ENCODE measurements at places on chromosomes 5 and 9.

DNA sequence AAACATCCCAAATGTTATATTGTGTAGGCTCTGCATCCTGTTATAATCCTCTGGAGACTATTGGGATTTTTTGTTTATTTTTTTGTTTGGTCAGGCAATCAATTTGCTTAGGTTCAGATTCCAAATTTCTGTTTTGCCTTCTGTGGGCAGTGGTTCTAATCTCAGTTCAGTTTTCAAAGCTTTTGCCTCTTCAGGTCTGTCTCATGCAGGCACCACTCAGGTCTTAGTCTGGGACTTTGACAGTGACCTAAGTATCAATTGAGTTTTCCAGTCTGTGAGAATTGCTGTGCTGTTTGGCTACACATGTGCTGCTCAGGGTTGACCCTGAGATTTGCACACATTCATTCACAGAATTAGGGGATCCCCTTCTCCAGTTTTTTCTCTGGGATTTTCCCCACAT lies 14.1 kb downstream of the SNX2 start:
- DNase-seq, result no peak
- no peaks in the 10 kb centered on the region for H3K27me3 ChIP-seq
- H3K4me1 ChIP-seq, result no peaks in the 10 kb centered on the region
- no peak overlapping the region for H3K4me3 ChIP-seq

DNA sequence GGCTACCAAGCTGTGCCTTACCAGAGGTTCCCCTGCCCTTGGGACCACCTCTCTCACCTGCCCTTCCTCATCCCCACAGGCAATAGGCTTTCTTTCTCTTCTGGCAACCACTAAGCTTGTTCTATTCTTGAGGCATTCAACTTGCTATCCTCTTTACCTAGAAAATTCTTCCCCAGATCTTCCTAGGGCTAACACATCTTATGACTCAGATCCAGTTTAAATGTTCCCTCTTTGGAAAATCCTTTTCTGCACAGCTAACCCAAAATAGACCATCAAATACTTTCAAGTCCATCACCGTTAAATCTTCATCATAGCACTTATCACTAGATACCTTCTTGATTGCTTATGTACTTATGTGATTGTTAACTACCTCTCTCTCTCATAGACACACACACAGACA lies 93.7 kb downstream of the ENC1 start:
- no peak overlapping the region for H3K27ac ChIP-seq
- peaks cover 12% of the 10 kb centered on the region for H3K27me3 ChIP-seq
- no peaks in the 10 kb centered on the region for H3K4me1 ChIP-seq
- DNase-seq, result no peak

DNA sequence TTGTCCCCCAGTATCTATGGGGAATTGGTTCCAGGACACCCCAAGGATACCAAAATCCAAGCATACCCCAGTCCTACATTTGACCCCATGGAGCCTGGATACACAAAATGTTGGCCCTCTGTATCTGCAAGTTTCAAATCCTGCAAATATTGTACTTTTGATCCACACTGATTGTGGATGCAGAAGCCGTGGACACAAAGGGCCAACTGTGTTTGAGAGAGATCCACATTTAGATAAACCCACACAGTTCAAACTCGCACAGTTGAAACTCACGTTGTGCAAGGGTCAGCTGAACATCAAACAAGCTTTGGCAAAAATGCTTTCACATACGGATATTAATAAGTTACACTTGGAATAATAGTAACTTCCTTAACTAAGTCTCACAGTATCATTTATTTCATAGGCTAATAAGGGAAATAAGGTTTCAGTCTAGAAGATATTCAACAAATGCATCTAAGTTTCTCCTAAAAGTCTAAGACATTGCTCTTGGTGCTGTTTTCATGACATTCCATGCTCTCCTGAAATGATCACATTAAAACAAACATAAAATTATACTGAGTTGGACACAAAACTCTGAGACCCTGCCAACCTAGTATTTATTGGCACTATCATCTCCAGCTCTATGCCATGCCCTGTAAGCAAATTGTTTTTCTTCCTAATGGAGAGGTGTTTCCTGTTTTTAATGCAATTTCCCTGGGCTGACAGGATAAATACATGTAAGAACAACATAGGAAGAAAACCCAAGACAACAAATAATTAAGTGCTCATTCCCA lies 32.3 kb downstream of the ACTL7A start:
- DNase-seq, result no peak
- no peak overlapping the region for H3K27ac ChIP-seq
- H3K4me1 ChIP-seq, result no peaks in the 10 kb centered on the region
- peaks cover 93% of the 10 kb centered on the region for H3K36me3 ChIP-seq
- H3K4me3 ChIP-seq, result no peak overlapping the region
- no peaks in the 10 kb centered on the region for H3K27me3 ChIP-seq

DNA sequence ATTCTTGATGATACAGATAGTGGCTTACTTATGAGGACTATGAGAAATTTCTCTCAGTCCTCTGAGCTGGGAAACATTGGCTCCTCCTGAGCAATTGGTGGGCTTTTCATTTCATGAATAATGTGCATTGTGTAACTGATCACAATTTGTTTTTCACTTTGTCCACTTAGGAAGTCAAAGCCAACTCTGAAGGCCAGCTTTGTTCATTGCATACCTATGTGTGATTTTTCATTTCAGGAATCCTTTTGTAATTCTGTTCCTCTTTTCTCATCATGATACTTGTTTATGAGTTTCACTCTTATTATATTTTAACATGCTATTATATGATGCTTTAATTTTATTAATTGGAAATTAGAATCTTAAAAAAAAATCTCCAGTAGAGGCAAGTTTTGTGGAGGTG lies 483.0 kb downstream of the EBF1 start:
- H3K4me1 ChIP-seq, result no peaks in the 10 kb centered on the region
- no peak for DNase-seq
- H3K27me3 ChIP-seq, result no peaks in the 10 kb centered on the region

DNA sequence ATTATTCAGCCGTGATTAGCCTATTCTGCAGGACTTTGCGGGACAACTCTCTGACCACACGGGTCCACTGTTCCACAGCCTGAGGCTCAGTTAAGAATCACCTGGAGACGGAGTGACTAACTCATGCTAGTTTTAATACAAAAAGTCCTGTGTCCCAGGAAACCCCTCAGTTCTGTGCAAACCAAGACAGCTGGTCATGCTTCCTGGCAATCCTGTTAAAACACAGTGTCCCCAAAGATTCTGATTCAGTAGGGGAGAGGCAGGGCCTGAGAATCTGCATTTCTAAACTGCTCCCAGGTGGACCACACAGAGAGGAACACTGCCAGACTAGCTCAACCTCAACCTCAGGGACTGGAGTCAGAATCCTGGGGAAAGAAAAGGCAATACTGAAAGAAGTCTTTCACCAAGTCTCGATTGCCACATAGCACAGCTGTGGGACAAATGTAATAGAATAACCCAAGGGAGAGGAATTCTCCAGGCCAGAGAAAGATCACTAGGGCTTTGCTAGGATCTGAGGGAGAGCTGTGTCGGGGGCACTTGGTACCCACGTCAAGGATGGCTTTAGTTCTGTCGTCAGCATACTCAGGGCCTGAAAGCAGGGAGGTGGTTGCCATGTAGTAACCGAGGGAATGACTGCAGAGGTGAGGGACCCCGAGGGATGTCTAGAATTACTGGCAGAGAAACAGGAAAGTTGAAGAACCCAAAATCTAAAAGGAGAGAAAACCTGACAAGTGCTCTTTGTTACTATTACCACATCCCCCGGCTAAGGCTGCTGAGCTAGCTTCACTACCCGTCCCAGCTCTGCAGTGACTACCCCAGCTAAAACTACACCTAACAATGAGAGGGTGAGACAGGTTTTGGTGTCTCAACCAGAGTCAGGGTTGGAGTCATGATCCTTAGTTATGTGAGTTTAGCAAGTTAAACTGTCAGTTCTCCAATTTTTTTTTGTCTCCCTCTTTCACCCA lies 8.6 kb downstream of the SUSD1 start:
- H3K27me3 ChIP-seq, result no peaks in the 10 kb centered on the region
- H3K27ac ChIP-seq, result peak overlapping the region; percentile 39
- peaks cover 3% of the 10 kb centered on the region for H3K4me1 ChIP-seq
- peaks cover 53% of the 10 kb centered on the region for H3K36me3 ChIP-seq
- no peak overlapping the region for H3K4me3 ChIP-seq

- H3K27ac ChIP-seq, result no peak overlapping the region
- H3K27me3 ChIP-seq, result no peaks in the 10 kb centered on the region
- H3K4me1 ChIP-seq, result no peaks in the 10 kb centered on the region
- H3K4me3 ChIP-seq, result no peak overlapping the region
- no peaks in the 10 kb centered on the region for H3K36me3 ChIP-seq
Measured at GRCh38 chr9:14092344-14092743, 221.6 kb downstream of the NFIB start.

DNA sequence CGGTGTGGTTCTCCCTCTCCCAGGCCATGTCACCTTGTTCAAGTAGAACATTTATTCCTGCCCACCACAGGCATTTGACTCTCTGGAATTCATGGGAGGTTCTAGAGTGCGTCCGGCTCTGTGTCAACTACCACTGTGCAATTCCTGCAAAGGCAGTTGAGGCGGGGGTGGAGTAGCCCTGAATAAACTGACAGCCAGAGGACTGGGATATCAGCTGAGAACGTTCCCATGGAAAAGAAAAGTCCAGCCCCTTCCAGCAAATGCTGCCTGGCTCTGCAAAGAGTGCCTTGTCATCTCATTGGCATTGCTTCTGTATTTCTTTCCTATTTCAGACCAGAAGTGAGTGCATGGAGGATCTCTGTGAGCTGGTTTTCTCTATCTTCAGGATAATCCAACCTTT lies 18.9 kb upstream of the MEGF9 start:
- H3K27ac ChIP-seq, result no peak overlapping the region
- no peaks in the 10 kb centered on the region for H3K27me3 ChIP-seq
- no peaks in the 10 kb centered on the region for H3K4me1 ChIP-seq

DNA sequence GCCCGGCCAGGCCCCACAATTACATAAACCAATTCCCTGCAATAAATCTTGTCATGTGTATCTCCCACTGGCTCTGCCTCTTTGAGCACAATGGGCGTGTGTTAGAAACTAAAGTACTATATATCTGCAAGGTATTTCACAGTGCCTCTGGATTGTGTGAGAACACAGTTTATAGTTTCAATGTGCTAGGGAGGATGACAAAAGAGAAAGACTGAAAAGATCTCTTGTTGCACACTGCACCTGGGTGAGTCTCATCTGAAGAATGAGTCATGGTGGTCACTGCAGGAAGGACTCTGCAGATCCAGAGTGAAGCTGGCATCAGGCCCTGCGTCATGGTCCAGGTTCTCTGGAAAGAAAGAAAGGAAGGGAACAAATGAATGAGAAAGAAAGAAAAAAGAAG lies 20.7 kb upstream of the CTSV start:
- H3K4me3 ChIP-seq, result no peak overlapping the region
- no peak overlapping the region for H3K27ac ChIP-seq
- peaks cover 19% of the 10 kb centered on the region for H3K27me3 ChIP-seq
- H3K4me1 ChIP-seq, result no peaks in the 10 kb centered on the region
- H3K36me3 ChIP-seq, result no peaks in the 10 kb centered on the region

DNA sequence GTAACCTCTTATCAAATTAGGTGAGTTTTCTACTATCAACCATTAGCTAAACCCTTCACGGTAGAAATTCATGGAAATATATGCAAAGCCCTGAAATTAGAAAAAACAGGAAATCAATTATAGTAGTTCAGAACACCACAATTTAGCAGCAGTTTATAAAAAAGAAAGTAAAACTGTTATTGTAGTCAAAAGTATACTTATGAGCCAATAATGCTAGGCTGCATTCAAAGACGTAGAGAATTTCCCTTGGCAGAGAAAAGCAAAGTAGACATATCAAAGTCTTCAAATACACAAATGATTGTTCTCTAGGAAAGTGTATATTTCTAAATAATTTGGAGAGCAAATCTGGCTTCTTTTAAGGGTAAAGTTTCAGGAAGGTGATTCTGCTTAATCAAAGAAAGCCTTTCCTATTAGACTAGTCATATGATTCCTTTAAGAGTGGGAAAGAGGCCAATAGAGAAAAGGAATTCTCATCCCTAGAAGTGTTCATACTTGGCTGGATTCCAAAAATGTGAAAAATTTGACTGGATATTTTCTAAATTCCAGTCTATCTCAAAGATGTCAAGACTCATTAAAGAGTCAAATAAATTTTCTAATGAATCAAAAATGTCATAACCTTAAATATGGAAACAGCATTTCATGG lies 185.5 kb downstream of the SMC2 start:
- no peak for DNase-seq
- no peaks in the 10 kb centered on the region for H3K27me3 ChIP-seq
- H3K4me1 ChIP-seq, result no peaks in the 10 kb centered on the region
- no peak overlapping the region for H3K27ac ChIP-seq
- no peak overlapping the region for H3K4me3 ChIP-seq
- no peaks in the 10 kb centered on the region for H3K36me3 ChIP-seq

DNA sequence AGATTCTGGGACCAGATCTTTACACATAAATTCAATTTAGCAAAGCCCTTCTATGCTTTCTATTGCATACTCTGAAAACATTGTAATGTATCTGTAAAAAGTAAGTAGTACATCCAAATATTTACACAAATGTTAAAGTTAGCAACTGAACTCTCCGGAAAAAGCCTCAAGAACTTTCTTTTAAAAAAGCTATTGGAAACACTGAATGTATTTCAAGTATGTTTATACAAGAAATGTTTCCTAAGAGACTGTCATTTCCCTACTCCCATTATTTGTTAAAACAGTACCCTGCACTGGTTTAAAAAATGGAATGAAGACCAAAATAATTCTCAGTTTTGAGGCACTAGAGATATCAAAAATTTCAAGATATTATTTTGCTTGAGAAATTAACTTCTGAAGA lies 44.8 kb upstream of the TRIM36 start:
- H3K27me3 ChIP-seq, result no peaks in the 10 kb centered on the region
- H3K27ac ChIP-seq, result no peak overlapping the region
- no peak for DNase-seq
- H3K4me1 ChIP-seq, result no peaks in the 10 kb centered on the region
- peaks cover 10% of the 10 kb centered on the region for H3K36me3 ChIP-seq

GRCh38 chr5:97094579-97095317 lies 47.7 kb downstream of the LIX1 start:
- no peak overlapping the region for H3K27ac ChIP-seq
- no peak for DNase-seq
- H3K36me3 ChIP-seq, result no peaks in the 10 kb centered on the region
- H3K4me3 ChIP-seq, result no peak overlapping the region

GRCh38 chr9:91681461-91682305 lies 258.1 kb upstream of the NFIL3 start:
- H3K4me1 ChIP-seq, result no peaks in the 10 kb centered on the region
- no peak overlapping the region for H3K4me3 ChIP-seq
- no peaks in the 10 kb centered on the region for H3K36me3 ChIP-seq
- peaks cover 6% of the 10 kb centered on the region for H3K27me3 ChIP-seq
- no peak overlapping the region for H3K27ac ChIP-seq
